M059J (cell line): ENCODE measurements at places on chromosomes 4 and X. TPM values are rescaled to one million over a fixed set of nuclear protein-coding genes. Genes with fewer than 3 reads are reported as not detected.

The GLRA2 gene
- total RNA-seq: not detected in 2 replicates

The C4orf51 gene
- total RNA-seq: not detected in 2 replicates

The TRAM1L1 gene
- total RNA-seq: 0.66 and 1.2 TPM in 2 replicates

DNA sequence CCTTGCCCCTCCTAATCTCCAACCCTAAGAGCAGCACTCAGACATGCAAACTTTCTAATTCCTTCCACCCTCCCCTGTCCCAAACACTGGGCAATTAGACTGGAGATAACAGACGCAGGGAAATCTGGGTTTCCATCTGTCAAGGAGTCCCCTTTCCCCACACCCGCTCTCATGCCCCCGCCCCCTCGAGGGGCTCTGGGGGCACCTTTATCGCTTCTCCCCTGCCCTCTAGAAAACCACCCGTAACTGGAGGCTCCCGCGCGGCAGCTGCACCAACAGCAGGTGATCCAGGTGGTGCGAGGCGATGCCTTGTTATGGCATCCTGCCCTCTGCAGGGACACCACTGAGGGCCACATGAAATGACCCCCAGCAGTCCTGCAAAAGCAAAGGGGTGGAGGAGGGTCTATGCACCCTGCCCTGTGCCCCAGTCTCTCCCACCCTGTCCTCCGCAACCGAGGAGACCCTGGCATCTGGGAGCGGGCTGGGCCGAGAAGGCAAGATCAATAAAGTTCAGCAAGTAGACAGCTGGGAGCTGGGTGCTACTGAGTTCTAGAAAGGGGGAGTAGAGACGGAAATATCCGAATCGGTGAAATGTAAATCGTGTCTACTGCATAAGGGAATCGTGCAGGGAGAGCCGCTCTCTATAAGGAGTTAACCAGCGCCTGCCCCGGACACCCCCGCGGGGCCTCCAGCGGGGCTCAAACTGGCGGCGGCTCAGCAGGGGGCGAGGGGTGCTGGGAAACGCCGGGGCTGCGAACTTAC, 1.6 kb downstream of the KCTD8 start:
- no peak for DNase-seq

The CLDN22 gene
- total RNA-seq: 0.05 TPM in 1 of 2 replicates, not detected in the other

DNA sequence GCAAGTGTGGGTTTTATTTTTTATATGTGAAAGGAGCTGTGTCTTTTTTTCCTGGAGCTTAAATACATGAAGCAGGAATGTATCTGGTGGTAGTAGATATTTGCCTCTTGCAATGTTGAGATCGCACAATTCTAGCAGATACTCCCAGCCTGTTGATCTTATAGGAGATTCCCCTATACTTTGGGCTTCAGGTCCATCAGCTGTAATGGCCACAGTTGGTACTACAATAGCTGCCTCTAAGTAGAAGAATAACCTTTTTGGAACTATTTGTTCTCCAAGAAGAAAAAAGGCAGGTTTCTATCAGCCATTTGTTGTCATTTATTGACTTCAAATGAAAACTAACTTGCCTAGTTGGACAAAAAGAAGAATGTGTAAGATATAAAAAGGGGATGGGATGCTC, 37.7 kb downstream of the LIMCH1 start:
- DNase-seq: no peak

DNA sequence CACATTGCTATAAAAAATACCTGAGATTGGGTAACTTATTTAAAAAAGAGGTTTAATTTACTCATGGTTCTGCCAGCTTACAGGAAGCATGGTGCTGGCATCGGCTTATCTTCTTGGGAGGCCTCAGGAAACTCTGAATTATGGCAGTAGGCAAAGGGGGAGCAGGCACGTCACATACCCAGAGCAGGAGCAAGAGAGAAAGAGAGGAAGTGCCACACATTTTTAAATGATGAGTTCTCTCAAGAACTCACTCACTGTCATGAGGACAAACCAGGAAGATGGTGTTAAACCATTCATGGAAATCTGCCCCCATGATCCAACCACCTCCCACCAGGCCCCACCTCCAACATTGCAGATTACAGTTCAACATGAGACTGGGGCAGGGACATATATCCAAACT, 10.0 kb upstream of the AFF1 start:
- peak; percentile 84 for DNase-seq

- DNase-seq: no peak
Observed at GRCh38 chrX:149571770-149572169, 15.5 kb downstream of the MAGEA9B start.

DNA sequence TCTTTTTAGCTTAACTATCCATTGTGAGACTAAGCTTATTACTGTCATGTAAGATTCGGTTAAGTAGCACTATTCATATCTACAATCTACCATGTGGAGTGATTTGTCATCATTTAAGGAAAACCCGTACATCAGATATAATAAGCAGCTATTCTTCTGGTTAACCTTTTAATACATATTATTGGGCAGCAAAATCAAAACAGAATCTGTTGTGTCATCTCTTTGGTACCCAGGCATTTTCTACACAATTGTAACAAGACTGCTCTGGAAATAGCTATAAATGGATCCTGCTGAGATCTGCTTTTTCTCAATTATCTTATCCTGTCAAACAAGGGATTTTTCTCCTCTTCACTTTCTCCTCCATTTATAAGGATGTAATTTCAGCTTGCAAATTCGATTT, 521.5 kb upstream of the MAGEB2 start:
- no peak for DNase-seq

The PTTG2 gene
- total RNA-seq: not detected in 2 replicates

GRCh38 chrX:107701493-107702121, 73.3 kb downstream of the PRPS1 start:
- no peak for DNase-seq

GRCh38 chr4:23058165-23058776, 365.5 kb downstream of the GBA3 start:
- peak; percentile 6 for DNase-seq
